ENCODE measurements at places on chromosomes 1 and 21. TPM values are rescaled to one million over a fixed set of nuclear protein-coding genes. Genes with fewer than 3 reads are reported as not detected.

The KCNT2 gene
- not detected for polyA plus RNA-seq

The TFF2 gene
- polyA plus RNA-seq, result not detected

The NBPF4 gene
- polyA plus RNA-seq, result not detected

The GPR25 gene
- polyA plus RNA-seq, result 14.8 TPM

The OR2L3 gene
- polyA plus RNA-seq, result not detected

The C1orf216 gene
- 15.7 TPM for polyA plus RNA-seq

The SHISAL2A gene
- 12.8 TPM for polyA plus RNA-seq

DNA sequence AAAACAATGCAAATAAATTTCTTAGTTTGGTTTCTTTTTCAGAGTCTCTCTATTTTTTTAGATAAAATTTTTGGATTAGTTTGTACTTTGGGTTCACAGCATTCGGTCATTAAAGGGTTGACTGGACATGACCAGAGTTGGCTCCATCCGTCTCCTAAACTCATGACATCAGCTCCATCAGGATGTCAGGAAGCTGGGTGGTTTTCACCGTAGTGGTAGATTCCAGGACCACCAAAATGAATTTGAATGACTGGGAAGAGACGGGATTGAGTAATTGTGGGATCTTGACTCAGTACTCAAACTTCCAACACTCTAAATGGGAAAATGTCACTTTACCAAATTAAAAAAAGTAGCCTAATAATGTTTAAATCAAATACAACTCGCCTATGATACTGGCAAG, 279.2 kb upstream of the DUSP10 start:
- no peak for DNase-seq

DNA sequence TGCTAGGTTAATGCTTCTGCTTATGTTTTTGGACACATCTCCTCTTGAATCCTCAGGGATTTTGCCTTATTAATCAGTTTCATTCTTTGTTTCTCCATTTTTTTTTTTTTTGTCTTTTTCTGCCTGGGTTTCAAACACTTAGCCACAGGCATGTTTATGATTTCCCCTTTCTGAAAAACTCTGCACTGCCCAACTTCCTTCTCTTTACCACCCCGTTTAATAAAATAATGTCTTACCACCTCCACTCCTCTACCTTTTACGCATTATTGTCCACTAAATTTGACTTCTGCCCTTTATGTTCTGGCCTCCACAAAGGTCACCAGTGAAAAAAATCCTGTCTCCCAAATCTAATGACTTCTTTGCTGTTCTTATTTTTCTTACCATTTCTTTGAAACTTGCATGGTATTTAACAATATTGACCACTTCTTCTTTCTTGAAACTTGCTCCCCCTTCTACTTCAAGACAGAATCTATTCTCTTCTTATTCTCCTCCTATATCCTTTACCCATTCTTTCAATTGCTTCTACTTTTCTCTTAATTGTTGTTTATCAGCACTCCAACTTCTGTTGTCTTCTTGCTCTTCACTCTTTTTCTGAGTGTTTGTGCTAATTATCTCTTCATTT, 150.3 kb downstream of the TNFSF18 start:
- DNase-seq, result no peak

GRCh38 chr1:201769072-201769471, 59.9 kb upstream of the IPO9 start:
- no peak for DNase-seq

DNA sequence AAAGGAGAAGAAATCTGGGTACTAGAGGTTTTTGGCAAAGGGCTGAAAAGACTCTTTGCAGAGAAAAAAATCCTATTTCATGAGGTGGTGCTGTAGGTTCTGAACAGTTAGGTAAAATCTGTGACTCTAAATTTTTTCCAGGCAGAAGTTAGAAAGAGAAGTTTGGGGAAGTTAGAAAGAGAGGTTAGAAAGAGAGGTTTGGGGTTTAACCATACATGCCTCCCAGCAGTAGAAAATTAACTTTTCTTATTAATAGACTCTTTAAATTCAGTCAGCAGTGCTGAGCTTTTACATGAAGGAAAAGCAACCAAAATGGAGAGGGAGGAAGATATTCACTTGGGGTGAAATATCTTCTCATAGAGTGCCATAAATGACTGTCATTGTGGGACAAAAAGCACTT, 12.2 kb downstream of the AMY1C start:
- no peak for DNase-seq

- DNase-seq, result no peak
Measured at GRCh38 chr1:203082231-203082505, 3.6 kb downstream of the MYOG start.

- no peak for DNase-seq
Measured at GRCh38 chr21:42080788-42081083, 9.6 kb downstream of the UMODL1 start.

DNA sequence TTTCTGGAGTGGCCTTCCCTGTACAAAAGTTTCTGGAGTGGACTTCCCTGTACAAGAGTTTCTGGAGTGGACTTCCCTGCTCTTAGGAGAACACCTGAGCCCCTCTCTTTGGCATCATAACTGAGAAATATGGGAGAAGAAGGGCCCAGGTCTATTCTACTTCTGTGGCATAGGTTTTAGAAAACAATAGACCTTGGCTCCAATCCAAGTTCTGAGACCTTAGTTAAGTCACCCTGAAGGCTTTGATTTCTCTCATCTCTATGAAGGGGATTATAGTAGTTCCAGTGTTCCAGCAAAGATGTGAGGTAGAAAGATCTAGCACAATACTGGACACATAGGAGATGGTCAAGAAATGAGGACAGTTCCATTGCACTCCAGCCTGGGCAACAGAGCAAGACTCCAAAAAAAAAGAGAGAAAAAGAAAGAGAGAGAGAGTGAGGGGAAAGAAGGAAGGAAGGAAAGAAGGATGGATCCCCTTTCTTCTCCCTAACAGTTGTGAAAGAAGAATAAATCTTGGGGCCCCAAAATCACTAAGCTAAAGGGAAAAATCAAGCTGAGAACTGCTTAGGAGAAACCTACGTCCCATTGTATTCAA, 13.3 kb upstream of the EIF4G3 start:
- no peak for DNase-seq

GRCh38 chr1:2966449-2967328, 54.6 kb upstream of the ACTRT2 start:
- no peak for DNase-seq

DNA sequence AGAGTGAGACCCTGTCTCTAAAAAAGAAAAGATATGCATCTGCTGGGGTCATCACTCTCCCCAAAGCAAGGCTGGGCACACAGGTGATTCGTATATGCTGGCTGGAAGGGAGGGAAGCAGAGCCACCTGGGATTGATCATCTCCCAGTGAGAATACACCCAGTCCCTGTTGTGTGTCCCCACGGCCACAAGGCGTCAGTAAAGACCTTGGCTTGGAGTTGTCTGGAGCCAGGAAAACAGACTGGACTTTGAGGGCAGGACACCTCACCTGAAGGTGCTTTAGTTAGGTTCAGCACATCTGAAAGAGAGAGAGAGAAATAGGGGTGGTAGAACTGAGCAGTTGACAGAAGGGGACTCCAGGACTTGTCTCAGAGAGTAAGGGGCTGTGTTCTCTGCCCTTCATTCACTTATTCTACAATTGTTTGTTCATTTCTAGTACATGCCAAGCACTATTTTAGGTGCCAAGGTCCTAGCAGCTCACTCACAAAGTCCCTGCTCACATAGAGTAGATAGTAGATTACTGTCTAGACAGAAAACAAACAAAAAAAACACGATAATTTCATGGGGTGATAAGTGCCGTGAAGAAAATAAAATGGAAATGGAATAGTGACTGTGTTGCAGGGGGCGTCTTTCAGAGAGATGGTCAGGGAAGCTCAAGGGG, 13.5 kb downstream of the CITED4 start:
- DNase-seq, result no peak

GRCh38 chr1:185409763-185410528, 92.9 kb upstream of the IVNS1ABP start:
- no peak for DNase-seq

DNA sequence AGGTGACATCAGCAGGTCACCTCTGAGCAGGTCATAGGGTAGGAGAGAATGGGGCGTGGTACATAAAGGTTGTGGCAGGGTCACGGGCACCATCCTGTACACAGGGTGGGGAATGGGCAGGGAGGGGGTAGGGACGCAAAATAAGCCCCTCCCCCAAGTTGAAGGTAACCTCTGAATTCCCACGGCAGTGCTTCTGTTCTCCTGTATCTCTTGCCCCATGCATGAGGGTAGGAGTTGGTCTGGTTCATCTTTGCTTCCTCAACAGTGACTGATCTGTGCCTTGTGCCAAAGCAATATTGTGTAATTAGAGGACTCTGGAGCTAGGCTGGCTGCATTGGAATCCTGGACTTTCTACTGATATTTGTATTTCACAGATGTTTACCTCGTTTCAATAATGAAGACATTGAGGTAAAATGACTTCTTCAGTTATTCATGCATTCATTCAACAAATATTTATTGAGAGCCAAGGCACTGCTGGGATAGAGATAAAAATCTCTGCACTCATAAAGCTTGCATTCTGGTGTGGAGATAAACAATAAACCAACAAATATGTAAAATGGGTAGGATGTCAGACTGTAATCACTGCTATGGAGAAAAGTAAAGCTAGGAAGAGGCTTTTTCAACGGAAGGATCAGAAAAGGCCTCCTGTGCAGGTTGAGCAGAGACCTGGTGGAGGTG, 18.4 kb upstream of the GFI1 start:
- no peak for DNase-seq

DNA sequence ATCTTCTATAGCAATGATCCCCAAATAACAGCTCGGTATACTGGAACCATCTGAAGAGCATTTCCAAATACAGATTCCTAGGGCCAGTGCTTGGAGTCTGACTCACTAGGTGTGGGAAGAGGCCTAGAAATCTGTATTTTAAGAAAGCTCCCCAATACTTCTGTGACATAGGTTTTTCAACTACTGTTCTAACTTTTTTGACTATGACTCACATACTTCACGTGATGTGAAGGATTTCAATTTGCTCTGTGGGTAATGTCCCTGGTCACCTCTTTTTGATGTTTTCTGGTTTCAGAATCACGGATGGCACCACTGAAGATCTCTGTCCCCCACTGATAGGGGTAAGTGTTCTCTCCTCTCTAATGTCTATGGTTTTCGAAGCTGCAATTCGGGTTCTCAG, 11.0 kb downstream of the ORC1 start:
- DNase-seq, result no peak

GRCh38 chr21:31233711-31234110, 110.3 kb downstream of the TIAM1 start:
- DNase-seq, result no peak

- DNase-seq, result no peak
Measured at GRCh38 chr21:10463156-10463555, 58.2 kb upstream of the TPTE start.

DNA sequence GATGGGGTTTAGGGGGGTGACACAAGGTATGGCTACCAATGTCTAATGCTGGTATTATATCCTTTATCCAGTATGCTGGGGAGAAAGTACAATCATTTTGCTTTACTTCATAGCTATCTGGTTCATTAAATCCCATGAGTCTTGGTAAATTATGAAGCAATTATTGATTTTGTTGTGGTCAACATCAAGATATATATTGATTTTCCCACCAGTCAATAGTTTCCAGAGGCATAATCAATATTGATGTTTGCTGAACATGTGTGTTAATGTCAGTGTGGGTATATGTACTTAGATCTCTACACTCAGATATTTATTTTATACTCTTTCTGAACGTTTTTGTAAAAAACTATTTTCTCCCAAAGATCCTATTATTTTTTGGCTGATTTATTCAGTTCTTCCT, 155.5 kb downstream of the BACH1 start:
- no peak for DNase-seq

DNA sequence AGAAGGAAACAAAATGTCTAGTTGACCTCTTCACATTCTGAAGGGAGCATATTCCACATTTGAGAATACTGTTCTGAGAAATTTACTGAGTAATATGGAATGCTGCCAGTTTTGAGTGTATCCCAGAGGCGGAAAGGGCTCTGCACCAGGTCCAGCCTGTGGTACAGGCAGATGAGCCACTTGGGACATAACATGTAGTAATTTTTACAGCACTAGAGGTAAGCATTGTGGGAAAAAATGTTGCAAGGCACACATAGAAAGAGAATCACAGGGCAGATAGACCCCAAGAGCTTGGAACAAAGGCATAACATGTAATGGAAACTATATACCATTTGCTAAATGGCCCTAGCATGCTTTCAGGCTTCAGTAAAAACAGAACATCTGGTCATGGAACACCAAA, 228.5 kb downstream of the USH2A start:
- no peak for DNase-seq

DNA sequence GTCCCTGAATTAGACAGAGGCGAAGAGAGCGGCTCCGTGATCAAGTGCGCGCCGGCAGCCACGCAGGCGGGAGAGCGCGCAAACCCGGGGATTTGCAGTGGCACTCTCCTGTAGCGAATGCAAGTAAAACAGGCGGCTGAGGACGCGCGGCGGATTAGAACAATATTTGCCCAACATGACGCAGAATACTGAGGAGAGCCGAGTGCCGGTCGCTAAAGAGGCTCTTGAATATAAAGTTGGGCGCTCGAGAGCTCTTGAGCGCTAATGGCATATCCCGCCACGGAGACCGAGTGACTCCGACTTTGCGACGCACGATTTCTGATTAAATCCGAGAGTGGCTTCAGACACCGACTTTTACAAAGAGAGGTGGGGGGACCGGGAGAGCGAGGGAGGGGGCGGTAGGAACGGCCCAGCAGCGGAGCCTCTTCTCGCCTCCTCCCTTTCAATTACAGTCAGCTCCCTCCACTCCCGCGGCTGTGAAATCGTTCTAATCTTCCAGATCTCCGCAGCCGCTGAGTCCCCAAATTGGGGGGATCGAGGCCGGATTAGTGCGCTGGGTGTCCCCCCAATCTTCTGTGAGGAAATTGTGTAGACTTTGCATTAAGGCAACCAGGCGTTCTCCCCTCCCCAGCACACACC, 2.3 kb downstream of the PAX7 start:
- DNase-seq, result no peak

DNA sequence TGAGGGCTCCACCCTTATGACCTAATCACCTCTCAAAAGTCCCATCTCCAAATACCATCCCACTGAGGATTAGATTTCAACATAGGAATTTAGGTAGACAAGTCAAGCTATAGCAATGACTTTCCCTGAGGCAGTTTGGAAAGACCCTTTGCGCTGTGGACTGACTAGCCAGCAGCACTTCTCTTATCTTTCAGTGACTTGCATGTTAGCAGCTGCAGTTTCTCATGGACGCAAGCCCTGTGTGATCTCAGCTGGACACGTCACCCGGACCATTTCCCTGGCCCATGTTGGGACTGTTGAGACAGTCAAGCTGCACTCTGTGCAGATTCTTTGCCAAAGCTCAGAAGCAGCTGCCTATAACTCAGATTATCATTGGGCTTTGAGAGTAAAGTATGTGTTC, 408.1 kb upstream of the USP24 start:
- no peak for DNase-seq

Data from immature natural killer cell (primary cell).